GM06990 (cell line): ENCODE measurements at places on chromosomes 5 and 9.

DNA sequence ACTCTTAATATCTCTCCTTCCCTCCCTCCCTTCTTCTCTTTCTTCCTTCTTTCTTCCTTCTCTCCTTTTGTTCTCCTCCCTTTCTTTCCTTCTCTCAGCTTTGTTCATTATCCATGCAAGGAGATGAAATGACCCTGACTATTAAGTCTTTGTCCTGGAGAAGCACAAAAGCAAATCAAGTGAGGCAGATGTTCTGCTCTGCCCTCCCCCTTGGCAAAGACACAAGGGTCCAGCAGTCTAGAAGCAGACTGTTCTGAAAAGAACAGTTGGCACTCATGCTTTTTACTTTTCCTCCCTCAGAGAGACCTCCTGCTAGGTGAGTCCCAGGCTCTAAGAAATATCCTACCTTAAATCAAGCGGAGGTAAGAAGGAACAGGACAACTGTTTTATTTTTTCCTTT lies 1067.6 kb upstream of the DMAC1 start:
- DNase-seq, result no peak

DNA sequence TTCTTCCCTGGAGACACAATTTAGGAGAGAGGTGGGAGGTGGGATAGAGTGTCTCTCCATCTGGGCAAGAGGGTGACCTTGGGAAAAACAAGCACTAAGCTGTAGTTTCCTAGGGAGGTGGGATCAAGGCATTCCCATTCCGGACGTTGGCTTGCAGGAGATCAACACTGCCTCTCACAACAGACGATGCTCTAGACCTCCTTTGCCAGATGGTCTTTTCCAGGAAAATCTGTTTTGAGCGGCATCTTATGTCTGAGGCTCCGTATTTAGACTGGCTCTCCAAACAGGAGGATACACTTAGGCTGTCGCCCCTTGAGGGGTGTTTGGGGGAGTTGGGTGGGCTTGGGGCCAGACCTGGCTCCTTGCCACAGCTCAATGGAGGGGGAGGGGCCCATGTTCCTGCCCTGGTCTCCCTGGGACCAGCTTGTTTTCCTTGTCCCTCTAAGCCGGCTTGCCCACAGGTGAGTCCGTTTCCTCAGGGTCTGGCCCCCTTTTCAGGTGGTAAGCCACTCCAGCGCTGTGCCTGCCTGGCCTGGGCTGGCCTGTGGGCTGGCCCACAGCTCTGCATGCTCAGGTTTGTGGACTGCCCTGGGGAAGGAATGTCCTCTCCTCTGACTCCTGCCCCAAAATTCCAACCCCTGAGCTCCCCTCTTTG lies 2.4 kb downstream of the PSD2 start:
- DNase-seq, result no peak

DNA sequence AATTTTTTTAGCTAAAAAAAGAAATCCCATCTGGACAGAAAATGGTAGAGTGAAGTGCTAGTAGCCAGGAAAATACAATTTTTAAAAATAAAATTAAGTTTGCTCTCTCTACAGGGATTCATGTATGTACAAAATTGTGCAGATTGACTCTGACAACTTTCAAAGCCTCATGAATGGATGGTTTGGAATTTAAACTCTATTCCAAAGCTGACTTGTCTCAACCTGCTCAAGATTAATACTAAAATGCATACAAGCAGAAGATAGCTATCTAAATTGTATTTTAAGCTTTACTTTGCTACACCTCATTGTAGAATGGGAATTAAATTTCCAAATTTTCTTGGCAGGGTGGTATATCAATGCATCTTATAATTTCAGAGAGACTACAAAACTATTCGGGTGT lies 257.6 kb downstream of the RFX3 start:
- DNase-seq, result no peak

DNA sequence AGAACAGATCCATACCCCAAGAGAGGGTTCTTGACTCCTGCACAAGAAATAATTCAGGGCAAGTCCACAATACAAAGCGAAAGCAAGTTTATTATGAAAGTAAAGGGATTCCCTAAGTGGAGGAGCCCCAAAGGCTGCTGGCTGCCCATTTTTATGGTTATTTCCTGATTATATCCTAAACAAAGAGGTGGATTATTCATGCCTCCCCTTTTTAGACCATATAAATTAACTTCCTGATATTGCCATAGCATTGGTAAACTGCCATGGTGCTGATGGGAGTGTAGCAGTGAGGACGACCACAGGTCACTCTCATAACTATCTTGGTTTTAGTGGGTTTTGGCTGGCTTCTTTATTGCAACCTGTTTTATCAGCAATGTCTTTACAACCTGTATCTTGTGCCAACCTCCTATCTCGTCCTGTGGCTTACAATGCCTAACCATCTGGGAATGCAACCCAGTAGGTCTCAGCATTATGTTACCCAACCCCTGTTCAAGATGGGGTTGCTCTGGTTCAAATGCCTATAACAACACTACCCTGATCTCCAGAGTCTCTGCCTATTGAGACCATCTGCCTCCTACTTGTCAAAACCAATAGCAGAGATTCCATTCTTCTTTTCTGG lies 154.4 kb upstream of the GRAMD2B start:
- no peak for DNase-seq

DNA sequence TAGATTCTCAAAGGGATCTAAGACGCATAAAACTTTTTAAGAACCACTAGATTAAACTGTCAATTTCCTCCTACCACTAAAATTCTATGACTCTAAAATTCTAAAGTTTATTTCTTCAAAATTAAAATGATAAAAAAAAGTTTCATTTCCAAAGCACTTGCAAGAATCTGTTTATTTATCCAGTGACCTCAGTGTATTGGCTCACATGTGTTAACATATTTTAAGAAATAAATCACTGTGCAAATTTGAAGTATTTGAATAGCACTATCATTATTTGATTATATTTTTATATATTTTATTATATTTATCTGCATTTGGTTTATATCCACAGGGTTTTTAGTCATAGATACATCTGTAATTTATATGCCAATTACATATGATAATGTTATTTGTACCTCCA lies 62.2 kb upstream of the SLC12A2 start:
- no peak for DNase-seq

DNA sequence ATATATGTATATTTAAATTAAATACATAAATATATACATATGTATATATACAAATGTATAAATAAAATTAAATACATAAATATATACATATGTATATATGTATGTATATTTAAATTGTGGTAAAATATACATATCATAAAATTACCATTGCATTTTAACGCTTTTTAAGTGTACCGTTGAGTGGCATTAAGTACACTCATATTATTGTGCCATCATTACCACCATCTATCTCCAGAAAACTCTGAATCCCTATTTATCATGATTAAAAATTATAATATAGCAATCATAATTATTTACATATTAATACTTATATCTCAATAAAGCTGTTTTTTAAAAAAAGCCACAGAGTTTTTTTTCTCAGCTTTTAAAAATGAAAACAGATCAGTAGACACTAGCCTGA lies 27.1 kb upstream of the VCAN start:
- DNase-seq, result no peak
